ENCODE measurements at places on chromosomes 2 and 18.

DNA sequence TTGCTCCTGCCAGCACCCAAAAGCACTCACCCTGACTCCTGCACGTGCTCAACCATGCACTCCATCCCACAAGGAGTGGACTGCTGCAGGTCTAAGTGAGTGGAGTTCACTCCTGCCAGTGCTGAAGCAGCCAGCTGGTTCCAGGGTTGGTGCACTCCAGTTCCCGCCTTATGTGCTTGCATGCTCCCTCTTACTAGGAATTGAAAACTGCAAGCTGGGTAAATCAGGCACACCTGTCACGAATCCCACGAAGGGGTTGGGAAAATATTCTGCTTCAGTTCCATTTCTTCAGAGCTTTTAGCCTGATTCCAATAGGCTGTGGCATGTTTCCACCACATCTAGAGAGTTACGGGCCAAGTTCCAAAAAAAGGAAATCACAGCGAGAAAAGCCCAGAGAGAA is 1365.5 kb upstream of the CHAC2 start:
- DNase-seq = no peak

- DNase-seq = no peak
Observed at GRCh38 chr2:47198985-47199451, 43.9 kb upstream of the STPG4 start.

DNA sequence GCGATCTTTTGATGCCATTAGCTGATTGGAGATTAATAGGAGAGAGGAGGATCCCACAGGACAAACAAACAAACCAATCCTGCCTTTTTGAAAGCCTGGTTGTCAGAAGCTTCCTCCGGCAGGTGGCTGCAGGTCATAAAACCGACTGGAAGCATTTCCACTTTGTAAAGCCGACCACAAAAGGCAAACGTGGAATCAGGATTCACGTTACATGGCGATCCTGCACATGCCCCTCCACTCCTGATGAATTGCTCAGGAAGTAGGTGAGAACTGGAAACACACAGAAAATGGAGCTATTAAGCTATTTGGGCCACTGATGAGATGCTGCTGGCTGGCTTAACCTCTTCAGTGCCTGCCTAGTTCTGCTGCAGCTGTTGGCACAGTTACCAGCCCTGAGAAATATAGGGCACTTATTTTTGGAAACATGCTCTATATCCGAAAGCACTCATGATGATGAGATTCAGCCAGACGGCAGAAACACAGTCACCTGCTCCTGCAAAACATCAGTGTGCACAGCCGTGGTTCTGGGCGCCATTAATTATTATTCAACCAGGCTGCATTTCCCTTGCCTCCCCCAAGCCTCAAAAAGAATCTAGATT is 110.3 kb upstream of the ST6GAL2 start:
- no peak for DNase-seq

DNA sequence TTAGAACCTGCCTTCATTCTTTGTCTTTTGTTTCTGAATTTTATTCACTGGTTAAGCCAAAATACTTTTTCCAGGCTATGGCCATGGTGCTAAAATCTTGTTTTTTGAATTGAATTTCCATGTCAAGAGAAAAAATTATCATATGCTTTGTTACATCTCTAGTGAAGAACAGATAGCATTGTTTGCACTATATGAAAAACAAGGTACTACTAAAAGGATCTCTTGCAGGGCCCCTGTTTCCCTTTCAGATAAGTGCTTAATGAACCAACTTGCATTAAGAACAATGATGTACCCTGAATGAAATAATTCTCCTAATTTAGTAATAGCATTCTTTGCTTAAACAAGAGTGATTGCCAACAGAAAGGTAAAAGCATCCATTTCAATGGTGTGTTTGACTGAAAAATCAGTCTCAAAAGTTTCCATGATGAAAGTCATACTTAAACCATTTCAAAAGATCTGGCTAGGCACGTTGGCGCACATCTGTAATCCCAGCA is 4.3 kb upstream of the MYL12B start:
- no peak for DNase-seq
